ENCODE measurements at places on chromosomes 5 and 9. TPM values are rescaled to one million over a fixed set of nuclear protein-coding genes. Genes with fewer than 3 reads are reported as not detected.

TMEM174 gene
- not detected for total RNA-seq

DNA sequence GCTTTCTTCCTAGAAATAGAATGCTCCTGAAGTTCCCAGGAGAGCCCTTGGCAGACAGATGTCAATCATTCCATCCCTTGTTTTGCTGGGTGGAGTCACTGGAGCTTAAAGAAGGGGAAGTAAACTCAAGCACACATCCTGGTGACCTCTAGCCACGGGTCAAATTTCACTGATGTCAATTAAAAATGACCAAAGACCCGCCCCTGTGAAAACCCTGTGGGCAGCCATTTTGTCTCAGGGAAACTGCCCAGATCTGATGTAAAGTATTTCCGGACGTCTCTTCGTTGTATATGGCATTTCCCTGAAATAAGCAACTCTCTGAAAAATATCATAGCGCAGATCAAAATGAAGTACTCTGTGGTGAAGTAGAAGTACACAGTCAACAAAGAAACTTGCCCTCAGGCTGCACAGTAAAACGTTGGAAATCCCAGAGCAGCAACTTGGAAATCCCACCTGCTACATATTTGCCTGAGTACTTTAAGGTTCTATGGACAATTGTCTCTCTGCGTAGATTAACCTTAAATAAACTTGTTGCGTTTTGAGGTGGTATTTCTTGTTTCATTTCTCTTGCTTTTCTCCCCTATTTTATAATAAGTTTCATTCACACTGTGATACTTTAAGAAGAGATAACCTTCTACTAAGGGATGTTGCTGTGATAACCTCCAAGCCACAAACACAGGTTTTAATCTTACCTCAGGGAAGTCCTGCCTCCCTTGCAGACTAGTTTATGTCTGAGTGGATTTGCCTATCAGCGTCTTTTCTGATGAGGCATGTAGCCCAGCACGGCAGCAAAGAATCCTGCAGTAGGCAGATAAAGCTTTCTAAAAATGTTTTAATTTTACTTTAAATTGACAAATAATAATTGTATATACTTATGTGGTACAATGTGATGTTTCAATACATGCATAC, 60.9 kb upstream of the PIP5K1B start:
- H3K36me3 ChIP-seq = no peaks in the 10 kb centered on the region
- DNase-seq = peak; percentile 76
- H3K4me1 ChIP-seq = no peaks in the 10 kb centered on the region

DNA sequence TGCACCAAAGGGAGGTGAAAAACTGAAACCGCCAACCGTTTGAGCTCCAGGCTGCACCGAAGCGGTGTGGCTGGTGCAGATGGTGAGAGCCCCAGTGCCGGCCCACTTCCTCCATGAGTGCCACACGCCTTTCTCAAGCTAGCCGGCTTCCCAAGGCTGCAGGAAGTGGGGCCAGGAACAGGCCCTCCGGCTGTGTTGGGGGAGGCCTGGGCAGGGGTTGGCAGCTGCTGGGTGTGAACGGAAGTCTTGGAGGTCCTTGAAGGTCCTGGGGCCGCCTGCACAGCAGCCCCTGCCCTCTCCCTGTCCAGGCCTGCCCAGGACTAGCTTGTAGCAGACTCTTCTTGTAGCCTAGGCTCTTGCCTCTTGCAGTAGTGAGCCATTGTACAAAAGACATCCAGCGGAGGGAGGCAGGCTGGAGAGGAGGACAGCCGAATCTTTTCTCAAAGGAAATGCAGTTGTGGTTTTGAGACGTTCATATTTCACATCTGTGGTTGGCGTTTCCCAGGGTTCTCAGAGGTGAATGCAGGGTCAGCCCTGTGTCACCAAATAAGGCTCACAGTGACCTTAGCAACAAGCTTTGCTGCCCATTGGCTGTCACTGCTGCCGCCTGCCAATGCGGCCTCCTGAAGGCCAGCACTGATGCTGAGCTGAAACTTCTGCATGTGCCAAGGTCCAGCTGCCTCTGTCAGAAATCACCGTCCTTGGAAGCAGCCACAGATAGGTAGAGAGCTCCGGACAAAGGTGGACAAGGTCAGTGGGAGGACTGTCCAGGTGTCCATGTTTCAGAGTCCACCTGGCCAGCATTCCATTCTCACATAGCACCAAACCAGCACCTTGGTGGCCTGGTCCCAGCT, 23.9 kb downstream of the IRF1 start:
- DNase-seq = no peak
- no peaks in the 10 kb centered on the region for H3K36me3 ChIP-seq
- H3K27ac ChIP-seq = peak overlapping the region; percentile 54
- H3K27me3 ChIP-seq = no peaks in the 10 kb centered on the region
- no peak overlapping the region for H3K4me3 ChIP-seq

PCDHA8 gene
- not detected for total RNA-seq

GRCh38 chr5:96794757-96795156, 13.0 kb downstream of the ERAP1 start:
- H3K4me1 ChIP-seq = no peaks in the 10 kb centered on the region
- H3K4me3 ChIP-seq = no peak overlapping the region
- DNase-seq = no peak
- no peak overlapping the region for H3K27ac ChIP-seq
- peaks cover 51% of the 10 kb centered on the region for H3K36me3 ChIP-seq

GRCh38 chr5:135625061-135625460, 46.3 kb upstream of the CXCL14 start:
- H3K36me3 ChIP-seq = no peaks in the 10 kb centered on the region
- no peaks in the 10 kb centered on the region for H3K4me1 ChIP-seq
- H3K27ac ChIP-seq = no peak overlapping the region

PLAC8L1 gene
- 0.27 TPM for total RNA-seq

GFI1B gene
- total RNA-seq = 73.4 TPM

DNA sequence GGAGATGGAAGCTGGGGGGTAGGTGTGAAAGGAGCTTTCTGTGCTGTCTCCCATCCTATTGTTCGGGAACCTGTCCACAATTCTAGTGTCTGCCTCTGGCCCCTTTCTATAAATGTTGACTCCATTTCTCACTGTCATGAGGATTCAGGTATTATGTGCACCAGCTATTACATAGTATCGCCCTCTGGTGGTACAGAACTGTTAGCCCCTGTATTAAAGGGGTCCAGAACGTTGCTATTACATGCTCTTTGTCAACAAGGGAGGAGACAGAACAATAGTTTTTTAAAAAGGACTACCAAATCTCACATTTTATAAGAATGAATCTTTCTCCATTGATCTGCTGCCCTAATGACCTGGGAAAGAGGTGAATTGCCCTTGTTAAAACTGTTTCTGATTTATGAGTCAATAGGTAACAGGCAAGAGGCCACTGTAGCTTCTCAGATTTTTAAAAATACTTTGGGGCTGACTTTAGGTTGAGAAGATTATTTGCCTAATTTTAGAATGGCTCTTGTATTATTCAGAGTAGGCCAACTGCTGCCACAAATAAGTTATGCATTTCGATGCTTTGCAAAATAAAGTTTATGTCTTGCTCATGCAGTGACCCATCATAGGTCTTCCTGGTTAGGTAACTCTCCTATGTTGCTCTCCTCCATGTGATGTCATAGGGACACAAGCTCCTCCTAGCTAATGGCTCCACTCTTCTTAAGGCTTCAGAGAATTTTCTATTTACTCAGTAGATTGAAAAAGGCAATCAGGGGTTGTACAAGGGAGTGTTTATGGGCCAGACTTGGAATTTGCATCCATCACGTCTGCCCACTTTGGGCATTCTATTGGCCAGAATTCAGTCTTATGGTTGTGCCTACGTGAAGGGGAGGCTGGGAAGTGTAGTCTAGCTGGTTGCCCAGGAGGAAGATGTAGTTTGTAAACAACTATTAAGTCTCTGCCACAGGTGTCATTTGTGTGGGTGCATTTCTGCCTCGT, 20.8 kb downstream of the DCANP1 start:
- no peak overlapping the region for H3K4me3 ChIP-seq
- no peak overlapping the region for H3K27ac ChIP-seq
- DNase-seq = peak; percentile 59
- H3K36me3 ChIP-seq = no peaks in the 10 kb centered on the region

DNA sequence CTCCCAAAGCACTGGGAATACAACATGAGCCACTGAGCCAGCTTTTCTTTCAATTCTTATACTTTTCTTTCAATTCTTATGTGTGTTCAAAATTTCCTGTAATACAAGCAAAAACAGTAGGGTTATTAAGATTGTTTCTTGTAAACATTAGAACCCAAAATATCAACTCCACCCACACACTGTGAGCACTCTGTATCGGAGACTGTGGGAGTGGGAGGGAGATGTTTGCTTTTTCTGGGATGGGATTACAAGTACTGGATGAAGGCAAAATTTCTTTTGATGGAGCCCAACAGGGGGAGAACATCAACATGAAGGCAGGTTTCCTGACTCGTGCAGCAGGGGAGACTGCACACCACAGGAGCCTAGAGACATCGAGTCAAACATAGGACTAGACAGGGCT, 4.7 kb upstream of the CFAP90 start:
- no peaks in the 10 kb centered on the region for H3K27me3 ChIP-seq
- no peak overlapping the region for H3K4me3 ChIP-seq
- no peak overlapping the region for H3K27ac ChIP-seq
- H3K36me3 ChIP-seq = peaks cover 19% of the 10 kb centered on the region
- no peak for DNase-seq

- DNase-seq = no peak
- H3K27ac ChIP-seq = no peak overlapping the region
- no peaks in the 10 kb centered on the region for H3K27me3 ChIP-seq
- no peaks in the 10 kb centered on the region for H3K36me3 ChIP-seq
- H3K4me1 ChIP-seq = no peaks in the 10 kb centered on the region
Observed at GRCh38 chr9:69696802-69697201, 24.6 kb upstream of the APBA1 start.

AK8 gene
- not detected for total RNA-seq

- H3K36me3 ChIP-seq = peaks cover 8% of the 10 kb centered on the region
- no peak for DNase-seq
- peaks cover 13% of the 10 kb centered on the region for H3K4me1 ChIP-seq
- H3K27me3 ChIP-seq = no peaks in the 10 kb centered on the region
- no peak overlapping the region for H3K4me3 ChIP-seq
Observed at GRCh38 chr9:134432471-134432870, 106.2 kb downstream of the RXRA start.

DNA sequence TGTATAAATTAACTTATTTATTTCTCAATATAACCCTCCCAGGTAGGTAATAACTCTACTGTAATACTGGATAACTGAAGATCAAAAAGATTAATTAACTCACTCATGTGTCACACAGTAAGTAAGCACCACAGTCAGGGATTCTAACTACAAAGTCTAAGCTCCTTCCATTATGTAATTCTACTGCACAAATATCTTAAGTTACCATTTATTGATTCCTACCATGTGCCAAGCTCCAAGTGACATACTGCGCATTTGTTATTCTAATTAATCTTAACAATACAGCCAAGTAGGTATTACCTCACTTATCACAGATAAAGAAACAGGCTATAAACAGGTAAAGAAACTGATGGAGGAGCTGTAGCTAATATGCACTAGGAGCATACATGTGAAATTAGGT, 58.3 kb downstream of the RANBP6 start:
- no peaks in the 10 kb centered on the region for H3K27me3 ChIP-seq
- no peaks in the 10 kb centered on the region for H3K36me3 ChIP-seq
- H3K4me1 ChIP-seq = no peaks in the 10 kb centered on the region

POLR3G gene
- total RNA-seq = 47.4 TPM
